DMS79 treated with DMSO at 0.1 percent for 48 hours (cell line): ENCODE measurements at places on chromosomes 7 and 10.

GRCh38 chr10:24617771-24618396 lies 105.8 kb downstream of the ARHGAP21 start:
- no peak for DNase-seq

DNA sequence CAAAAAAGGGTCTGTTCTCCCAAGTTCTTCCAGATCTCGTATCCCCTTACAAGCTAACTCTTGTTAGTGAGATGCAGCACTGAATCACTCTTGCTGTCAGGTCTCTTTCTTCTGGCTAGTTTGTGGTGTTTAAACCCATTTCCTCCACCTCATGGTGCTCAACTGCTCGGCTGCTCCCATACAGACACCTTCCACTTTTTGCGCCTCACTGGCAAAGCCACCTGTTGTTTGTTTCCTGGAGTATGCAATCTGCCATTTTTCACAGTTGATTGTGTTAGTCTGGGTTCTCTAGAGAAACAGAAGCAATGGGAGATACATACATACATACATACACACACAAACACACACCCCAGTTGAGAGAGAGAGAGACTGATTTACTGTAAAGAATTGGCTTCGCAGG lies 124.4 kb upstream of the SP8 start:
- DNase-seq: no peak

- no peak for DNase-seq
These were observed 38.1 kb downstream of the COL26A1 start for GRCh38 chr7:101400751-101401150.

- no peak for DNase-seq
These were observed 147.9 kb upstream of the LYZL1 start for GRCh38 chr10:29140991-29141390.

DNA sequence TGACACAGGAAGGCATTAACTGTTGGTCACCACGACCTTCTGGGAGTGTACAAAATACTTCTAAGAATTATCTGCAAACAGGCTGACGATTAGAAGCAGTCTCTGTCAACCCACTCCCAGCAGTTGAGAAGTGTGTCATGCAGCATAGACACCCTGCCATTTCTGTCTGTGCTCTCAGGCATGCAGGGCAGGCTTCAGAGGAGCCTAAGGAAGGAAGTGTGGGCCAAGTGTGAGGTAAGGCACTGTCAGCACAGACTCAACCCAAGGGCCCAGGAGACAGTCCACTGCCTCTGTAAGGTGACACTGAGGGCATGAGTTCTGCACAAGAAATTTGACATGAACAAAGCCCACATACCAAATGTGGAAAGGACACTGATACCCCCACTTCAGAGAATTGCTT lies 109.0 kb upstream of the VIPR2 start:
- no peak for DNase-seq

- no peak for DNase-seq
These were observed 8.3 kb upstream of the SMKR1 start for GRCh38 chr7:129494041-129494440.

- DNase-seq: no peak
These were observed 144.7 kb downstream of the PLCE1 start for GRCh38 chr10:94138391-94138790.

- peak; percentile 11 for DNase-seq
These were observed 62.8 kb upstream of the CUX1 start for GRCh38 chr7:101754424-101755159.

DNA sequence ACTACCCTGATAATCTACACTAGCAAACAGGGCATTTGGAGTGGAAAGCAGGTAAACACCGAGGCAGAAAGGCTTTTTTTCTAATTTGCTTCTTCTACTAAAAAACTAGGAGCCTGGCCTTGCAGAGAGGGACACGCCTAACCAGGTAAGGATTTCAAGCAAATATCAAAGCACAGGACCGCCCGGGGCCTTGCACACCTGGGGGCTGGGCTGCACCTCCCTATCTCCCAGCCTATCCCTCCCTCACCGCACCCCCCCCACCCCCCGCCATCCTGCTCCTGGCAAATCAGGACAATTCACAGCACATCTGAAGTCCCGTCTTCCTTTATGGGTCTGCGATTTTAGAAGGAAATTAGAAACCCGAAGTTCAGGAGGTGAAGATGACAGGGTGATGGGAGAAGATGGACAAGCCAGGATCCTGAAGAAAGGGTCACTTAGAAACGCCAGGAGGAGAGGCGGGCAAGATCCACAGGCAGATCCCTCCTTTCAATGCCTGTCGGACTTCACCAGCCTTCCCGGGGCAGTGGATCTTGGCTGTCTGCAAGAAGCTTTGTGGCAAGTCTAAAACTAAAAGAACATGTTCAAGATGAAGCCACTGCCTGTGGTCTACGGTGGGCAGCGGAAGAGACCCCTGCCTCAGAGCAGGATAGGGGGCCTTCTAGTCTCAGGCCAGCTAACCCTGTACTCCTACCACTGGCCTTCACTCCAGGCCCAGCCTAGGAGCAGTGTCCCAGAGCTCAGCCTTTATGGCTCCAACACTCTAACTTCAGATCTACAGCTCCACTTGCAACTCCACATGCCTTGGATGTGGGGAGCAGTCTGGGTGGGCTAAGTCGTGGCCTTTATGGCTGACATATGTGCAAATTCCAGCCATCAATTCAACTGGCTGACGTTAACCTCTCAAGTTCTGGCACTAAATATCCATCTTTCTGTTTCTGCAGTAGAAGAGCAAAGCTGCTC lies 43.9 kb downstream of the TNS3 start:
- DNase-seq: no peak

GRCh38 chr10:59106441-59106840 lies 70.0 kb upstream of the PHYHIPL start:
- DNase-seq: no peak

GRCh38 chr10:101903827-101904550 lies 60.4 kb upstream of the KCNIP2 start:
- peak; percentile 70 for DNase-seq

DNA sequence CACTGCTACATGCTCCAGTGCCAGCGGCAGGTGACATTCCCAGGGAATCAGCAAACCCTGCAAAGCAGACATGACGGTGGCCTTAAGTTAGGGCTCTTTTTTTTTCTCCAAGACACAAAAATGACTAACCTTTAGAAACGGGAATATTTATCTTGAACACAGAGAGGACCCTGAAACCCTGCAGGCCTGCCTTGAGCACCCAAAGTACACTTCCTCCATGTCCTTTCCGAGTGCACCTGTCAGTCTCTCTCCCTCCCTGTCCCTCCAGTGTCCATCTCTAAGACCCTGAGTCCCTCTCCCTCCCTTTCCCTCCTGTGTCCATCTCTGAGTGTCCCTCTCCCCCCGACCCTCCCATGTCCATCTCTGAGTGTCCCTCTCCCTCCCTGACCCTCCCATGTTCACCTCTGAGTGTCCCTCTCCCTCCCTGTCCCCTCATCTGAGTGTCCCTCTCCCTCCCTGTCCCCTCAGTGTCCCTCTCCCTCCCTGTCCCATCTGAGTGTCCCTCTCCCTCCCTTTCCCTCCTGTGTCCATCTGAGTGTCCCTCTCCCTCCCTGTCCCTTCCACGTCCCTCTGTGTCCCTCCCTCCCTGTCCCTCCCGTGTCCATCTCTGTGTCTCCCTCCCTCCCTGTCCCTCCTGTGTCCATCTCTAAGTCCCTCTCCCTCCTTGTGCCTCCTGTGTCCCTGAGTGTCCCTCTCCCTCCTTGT lies 51.2 kb upstream of the CAMK2B start:
- DNase-seq: no peak

- peak; percentile 41 for DNase-seq
These were observed 257.6 kb upstream of the NPY start for GRCh38 chr7:24026351-24026750.

DNA sequence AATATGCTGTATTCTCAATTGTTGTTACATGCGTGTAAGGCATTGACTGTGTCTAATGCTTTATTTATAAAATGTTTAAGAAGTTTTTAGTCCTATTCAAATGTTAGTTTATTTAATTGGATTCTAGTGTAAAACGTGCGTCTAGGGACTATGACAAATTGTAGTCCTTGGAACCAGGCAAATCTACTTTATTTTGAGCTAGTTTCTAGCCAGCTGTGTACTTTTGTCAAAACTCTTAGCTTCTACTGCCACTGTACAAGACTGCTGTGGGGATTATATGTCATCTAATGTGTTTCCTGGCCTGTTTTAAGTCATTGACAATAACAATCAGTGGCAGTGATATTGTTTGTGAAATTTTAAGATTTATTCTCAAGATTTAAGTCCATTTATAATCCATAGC lies 220.5 kb upstream of the SEMA3D start:
- DNase-seq: no peak

- DNase-seq: no peak
These were observed 6.7 kb downstream of the TSC22D4 start for GRCh38 chr7:100472121-100472851.

DNA sequence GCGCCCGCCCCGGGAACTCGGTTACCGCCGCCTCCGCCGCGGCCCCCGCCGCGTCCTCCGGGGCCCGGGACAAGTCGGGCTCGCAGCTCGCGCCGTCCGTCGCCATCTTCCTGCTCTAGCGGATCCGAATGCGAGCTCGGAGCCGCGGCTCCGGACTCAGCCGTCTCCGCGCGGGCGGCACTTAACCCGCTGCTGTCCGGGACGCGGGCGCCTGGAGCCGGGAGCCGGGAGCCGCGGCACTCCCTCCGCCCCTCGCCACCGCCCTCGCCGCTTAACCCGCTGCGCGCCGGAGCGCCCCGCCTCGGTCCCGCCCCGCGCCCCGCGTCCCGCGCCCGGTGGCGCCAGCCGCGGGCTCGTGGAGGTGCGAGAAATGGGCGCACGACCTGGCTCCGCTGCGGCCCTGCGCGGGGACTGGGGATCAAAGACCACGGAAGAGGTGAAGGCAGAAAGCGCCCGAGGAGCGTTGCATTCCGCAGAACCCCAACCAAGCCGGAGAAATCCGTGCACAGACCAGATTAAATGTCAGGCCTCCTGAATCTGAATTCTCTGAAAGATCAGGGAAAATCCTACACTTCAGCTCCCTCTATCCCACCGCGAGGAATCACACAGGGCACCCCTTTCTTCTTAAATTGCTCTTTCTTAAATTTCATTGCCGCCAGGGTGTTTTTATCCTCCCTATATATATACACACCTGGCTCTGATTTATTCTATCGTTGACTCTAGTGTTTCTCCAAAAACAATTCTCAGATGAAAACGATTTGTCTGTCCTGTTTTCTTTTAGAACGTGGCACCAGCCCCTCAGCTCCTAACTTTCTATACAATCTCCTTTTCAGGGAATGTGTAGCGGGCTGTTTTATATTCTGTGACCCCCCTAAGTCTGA lies at the start of gene CTTNBP2:
CTTNBP2 (minus strand) TSS at position 132 of the 881 bp plus-strand sequence; CDS start at position 106, 26 bp downstream.
- peak; percentile 52 for DNase-seq

- DNase-seq: no peak
These were observed 36.2 kb downstream of the CHST3 start for GRCh38 chr10:72000073-72001032.

- DNase-seq: peak; percentile 78
These were observed 11.5 kb downstream of the IKZF1 start for GRCh38 chr7:50315739-50316671.

DNA sequence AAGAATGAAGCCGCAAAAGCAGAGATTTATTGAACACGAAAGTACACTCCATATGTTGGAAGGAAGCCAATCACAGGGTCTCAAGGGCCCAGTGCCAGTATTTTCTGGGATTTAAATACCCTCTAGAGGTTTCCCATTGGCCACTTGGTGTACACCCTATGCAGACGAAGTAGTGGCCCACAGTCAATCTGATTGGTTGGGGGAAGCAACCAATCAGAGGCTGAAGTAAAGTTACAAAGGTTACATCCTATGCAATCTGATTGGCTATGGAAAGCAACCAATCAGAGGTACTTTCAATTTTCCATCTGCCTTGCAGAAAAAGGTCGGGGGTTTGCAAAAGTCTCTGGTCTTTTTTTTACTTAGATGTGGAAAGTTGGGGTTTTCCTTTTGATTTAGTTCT lies 481.3 kb upstream of the NRP1 start:
- no peak for DNase-seq

DNA sequence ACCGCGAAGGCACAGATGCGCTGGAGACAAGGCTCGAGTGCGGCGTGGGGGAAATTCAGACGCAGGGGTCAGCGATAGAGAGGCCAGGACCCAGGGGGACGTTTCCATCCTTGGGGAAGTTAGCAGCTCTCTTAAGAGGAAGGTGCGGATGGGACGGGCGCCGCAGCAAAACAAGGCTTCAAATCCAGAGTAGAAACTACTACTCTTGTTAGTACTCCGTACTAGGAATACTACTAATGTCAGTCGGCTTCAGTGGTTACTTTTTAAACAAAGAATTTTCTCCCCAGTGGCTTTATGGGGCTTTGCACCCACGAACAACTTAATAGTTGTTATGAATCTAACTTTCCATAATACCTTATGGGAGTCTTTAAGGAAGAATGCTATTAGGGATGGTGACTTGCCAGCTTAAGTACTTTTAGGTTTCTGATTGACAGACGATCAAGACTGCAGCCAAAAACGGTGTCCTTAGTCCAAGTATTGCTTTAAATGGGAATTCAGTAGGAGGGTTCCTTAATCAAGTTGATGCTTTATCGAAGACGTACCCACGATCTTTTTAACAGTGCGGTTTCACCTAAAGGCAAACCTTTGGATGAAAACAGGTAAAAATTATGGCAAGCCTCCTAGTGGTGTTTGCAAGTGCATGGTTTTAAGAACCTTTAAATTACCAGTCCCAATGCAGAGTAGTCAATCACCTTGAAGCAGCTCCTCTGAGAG lies 812 bp upstream of the IDE start:
- DNase-seq: peak; percentile 27

GRCh38 chr10:14583252-14583651 lies 191.4 kb downstream of the FAM107B start:
- DNase-seq: no peak

GRCh38 chr10:50506861-50507573 lies 116.7 kb downstream of the SGMS1 start:
- no peak for DNase-seq

DNA sequence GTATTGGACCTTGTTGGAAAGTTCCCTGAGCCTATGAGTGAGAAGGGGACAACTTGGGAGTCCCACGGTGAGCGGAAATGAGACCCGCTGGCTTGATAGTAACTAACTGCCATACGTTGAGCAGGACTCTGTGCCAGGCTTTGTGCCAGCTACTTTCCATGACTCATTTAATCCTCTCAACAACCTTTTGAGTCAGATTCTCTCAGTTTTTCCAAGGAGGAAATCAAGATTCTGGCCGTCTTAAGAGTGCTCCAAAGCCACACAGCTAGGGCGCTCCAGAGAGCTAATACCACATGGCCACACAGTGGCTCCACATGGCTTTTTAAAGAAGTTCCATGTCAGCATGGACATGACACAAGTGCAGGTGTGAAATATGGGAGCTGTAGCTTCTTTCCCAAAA lies 55.7 kb downstream of the NOD1 start:
- DNase-seq: no peak

GRCh38 chr10:91602868-91603568 lies 29.9 kb downstream of the PPP1R3C start:
- DNase-seq: no peak
